ENCODE measurements at places on chromosomes 6 and 20.

- no peak for DNase-seq
These were observed 177.3 kb downstream of the CARMIL1 start for GRCh38 chr6:25456249-25457040.

DNA sequence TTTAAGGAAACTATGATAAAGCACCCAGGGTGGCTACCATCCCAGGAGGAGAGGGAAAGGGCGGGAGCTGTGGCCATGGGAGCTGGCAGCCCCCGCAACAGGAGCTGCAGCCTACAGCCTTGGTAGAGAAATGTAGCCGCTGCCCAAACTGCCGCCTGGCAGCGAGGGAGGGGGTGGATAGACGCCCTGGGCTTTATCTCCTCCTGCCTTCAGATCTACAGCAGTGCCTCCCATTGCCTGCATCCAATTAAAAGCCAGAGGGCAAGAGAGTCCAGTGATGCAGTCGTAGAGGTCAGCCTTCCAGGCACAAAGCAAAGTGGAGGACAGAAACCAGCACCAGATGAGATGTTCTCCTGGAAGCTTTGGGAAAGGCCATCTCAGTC lies 35.0 kb upstream of the ZFAND3 start:
- DNase-seq: peak; percentile 47

DNA sequence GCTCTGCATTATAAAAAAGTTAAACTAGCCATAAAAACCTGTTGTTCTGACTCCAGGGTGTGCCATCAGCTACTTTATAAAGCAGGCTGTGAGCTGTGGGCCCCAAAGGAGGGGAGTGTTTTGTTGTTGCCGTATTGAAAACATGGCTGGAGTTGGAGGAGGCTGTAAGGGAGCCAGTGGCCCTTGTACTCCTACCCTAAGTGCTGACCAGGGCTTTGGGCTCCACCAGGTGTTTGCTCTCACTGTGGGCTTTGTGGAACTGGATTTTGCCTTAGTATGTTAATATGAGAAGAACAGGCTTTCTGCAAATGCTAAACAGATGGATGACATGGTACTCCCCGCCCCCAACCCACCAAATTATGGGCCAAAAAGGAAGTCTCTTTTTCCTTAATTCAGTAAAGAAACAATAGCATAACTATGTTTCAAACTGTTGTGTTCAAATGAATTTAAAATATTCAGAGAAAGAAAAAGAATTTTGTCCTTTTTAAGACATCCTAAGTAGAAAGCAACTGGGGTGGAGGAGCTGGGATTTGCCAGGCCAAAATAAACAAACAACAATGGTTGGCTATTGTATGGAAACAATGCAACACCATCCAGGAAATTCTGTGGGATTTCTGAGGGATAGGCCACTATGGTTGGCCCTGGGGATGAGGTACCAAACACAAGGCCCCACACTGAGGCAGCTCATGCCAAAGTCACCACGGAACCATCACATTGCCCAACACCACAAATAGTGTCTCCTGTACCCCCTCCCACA lies 63.3 kb downstream of the PLCG1 start:
- no peak for DNase-seq

GRCh38 chr20:11060423-11061185 lies 386.8 kb upstream of the JAG1 start:
- DNase-seq: no peak

GRCh38 chr6:1787894-1788293 lies 178.2 kb downstream of the FOXC1 start:
- DNase-seq: no peak

DNA sequence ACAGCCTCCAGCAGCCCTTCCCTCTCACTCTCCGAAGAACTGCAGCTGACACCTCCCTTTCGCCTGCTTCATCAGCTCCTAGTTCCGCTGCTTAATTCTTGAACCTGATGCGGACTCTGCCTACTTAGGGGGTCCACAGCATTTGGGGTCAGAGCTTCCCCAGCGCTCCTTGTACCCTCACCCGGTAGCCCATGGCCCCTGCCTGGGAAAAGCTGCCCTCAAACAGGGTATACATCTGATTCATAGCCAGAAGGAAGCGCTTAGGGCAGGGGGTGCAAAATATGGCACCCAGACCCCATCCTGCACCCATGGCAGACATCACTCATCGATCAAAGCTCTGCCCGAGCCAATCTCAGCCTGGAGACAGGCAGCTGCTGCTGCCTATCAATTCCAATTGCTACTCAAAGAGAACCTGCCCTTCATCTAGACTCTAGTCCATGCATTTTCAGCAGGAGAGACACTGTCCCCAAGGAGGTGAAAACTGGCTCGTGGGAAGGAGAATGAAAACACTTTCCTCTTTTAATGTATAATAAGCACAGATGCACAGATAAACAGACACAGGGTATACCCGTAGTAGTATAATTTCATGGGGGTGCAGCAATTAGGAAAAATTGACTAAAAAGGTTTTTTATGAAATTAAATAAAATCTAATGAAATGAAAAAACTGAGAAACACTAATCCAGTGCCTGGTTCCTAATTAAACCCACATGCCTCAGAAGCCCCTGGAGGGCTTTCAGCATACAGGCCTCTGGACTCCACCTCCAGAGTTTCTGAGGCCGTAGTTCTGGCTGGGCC lies 194.8 kb downstream of the PREX1 start:
- no peak for DNase-seq

- no peak for DNase-seq
These were observed 395.4 kb upstream of the RGS17 start for GRCh38 chr6:153526479-153526878.

GRCh38 chr6:6744551-6744950 lies 156.0 kb downstream of the LY86 start:
- DNase-seq: no peak

DNA sequence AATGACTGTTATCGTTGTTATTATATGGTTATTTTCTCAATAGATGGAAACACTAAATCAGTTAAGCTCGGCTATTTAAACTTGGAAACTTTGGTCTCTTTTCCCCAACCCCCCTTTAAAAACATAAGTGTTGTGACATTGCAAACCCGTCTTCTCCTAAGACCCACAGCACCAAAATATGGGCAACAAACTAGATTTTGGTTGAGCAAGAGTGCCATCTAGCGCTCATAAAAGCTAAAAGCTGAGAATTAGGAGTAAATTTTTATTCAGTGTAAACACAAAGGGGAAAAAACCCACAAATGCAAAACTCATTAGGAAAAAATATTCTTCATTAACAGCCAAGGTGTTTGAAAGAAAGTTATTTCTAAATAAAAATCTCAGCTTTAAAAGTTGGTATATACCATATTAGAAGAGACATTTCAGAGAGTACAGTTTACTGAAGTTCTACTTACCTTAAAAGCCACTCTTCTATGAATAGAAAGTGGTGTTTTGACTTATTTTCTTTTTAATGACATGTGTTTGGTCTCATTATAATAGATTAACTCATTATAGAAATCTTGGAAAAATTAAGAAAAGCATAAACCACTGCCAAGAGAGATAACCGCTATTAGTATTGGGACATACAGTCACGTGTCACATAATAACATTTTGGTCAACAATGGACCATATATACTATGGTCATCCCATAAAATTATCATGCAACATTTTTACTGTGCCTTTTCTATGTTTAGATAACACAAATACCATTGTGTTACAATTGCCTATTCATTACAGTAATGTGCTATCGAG lies 21.1 kb downstream of the SESN1 start:
- DNase-seq: peak; percentile 75

DNA sequence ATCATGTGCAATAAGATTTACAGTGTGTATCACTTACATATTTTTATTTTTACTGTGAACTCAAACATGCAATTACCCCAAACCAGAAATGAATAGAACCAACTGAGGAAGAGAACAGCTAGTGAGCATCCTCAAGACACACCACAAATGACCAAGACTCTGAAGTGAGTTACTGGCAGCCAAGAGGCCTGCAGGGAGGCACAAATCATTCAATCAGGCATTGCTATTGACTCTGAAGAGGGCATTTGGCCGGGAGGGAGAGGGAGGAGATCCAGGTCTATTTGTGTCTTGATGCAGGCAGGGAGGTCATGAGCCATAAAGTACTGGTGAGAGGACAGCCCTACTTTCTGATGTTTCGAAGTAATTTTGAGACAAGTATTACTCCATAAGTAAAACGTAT lies 257.7 kb downstream of the BCKDHB start:
- no peak for DNase-seq

DNA sequence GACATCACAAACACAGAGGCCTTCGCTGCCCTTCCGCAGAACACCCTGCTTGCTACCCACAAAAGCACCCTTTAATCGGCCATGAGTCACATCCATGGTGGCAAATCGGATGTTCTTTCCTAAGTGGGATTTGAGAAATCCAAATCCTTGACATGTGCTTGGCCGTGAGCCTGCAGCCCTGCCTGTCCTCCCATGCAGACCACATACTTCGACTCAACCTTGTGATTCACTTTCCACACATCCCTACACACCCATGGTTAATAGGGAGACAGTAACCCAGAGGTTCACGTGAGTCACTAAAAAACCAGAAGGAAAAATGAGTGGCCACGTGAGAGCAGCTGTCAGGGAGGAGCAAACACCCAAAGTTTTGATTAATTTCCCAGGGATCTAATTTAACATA lies 19.4 kb downstream of the RAMACL start:
- DNase-seq: no peak

- DNase-seq: no peak
These were observed 817.5 kb upstream of the SLC35B3 start for GRCh38 chr6:9252799-9253198.

GRCh38 chr6:12927746-12928145 lies 211.2 kb downstream of the PHACTR1 start:
- DNase-seq: no peak

- no peak for DNase-seq
These were observed 57.0 kb downstream of the SLX4IP start for GRCh38 chr20:10492065-10492464.

DNA sequence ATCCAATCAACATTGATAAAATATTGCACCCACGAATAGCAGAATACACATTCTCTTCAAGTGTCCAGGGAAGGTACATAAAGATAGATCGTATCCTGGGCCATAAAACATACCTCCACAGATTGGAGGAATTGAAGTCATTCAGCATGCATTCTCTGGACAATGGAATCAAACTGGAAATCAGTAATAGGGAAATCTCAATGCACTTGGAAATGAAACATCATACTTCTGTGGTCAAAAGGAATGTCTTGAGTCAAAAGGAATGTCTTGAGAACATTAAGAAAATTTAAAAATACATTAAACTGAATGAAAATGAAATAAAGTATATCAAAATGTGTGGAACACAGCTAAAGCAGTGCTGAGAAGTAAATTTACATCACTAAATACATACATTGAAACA lies 138.8 kb downstream of the TFAP2A start:
- DNase-seq: no peak

- no peak for DNase-seq
These were observed 240.0 kb downstream of the CDH4 start for GRCh38 chr20:61492065-61492464.

DNA sequence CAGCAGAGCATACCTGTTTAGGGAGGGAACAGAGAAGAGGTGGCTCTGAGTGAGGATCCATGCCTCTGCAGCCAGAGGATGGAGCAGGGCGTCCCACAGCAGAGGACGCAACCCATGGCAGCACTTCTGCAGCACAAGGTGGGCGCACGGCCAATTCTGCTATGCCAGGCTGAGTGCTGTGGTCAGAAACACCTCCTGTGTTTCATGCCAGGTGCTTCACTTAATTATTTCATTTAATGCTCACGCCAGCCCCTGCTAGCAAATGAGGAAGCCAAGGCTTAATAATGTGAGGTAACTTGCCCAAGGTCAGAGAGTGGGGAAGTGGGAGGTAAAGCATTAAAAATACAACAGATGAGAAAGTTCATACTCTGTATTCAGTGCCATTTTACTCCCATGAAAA lies 68.5 kb upstream of the PTGIS start:
- DNase-seq: no peak

GRCh38 chr6:123632641-123633040 lies 4.1 kb downstream of the TRDN start:
- DNase-seq: peak; percentile 62

DNA sequence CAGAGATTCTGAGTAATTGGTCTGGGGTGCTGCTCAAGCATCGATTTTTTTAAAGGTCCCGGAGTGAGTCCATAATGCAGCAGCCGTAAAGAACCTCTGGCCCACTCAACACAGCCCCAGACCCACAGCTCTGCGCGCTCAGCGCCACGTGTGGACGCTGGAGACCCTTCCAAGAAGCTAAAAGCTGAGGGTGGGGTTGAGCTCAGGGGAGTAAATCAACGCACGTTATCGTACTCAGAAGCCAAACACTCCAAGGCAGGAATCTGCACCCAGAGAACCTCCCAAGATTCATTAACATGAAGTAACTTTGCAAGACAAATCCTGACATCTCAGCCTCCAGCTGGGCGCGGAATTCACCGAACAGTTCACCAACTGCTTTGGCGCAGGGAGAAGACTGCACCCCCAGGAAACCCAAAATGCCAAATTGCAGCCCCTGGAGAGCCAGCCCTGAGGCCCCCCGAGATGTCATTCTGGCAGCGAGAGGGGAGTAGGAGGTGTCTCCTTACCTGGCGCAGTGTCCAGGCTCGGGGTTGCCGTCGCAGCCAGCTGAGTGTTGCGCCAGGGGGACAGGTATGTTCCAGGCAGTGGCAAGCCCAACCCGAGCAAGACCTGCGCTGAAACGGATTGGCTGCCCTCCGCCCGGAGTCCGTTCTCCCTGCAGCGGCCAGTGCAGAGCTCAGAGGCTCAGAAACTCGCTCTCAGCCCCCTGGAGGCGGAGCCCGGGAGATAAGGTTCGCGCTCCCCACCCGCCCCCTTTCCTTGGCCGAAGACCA lies at the start of gene COL21A1:
Gene COL21A1 (minus strand): TSS at position 700 of the 773 bp plus-strand sequence. CDS start 64,962 bp downstream, outside the sequence.
- peak; percentile 91 for DNase-seq

DNA sequence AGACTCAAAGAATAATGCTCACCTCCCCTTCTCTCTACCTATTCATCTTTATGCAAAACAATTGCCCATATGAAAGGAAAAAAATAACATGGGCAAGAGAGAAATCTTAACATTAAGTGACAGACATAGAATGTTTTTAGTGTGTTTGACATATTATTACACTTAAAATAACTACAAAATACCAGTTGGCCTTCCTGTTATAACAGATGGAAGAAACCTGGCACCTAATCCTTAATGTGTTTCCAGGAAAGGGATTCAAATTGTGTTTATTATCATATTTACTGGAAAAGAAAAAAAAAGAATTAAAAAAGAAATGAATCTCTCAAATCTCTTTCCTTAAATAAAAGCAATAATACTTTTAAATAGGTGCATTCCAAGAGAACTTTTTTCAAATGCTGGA lies 158.6 kb downstream of the LAMP5 start:
- no peak for DNase-seq
